ENCODE measurements at places on chromosomes 4 and X. TPM values are rescaled to one million over a fixed set of nuclear protein-coding genes. Genes with fewer than 3 reads are reported as not detected.

ADAM29 gene
- not detected for total RNA-seq

GASK1B gene
- total RNA-seq, result 107 TPM

FGG gene
- total RNA-seq, result not detected

POLA1 gene
- total RNA-seq, result 8.5 TPM

MAML3 gene
- 3.8 TPM for total RNA-seq

NALF2 gene
- 15.9 TPM for total RNA-seq

EGF gene
- total RNA-seq, result 8.4 TPM

TMPRSS11F gene
- total RNA-seq, result not detected

SRPX gene
- 34.8 TPM for total RNA-seq

CD38 gene
- 2.8 TPM for total RNA-seq

ESX1 gene
- total RNA-seq, result not detected

TAF7L gene
- total RNA-seq, result not detected

SPANXN3 gene
- not detected for total RNA-seq

MUC7 gene
- total RNA-seq, result not detected

BRCC3 gene
- total RNA-seq, result 18.8 TPM

HNRNPD gene
- 122 TPM for total RNA-seq

INPP4B gene
- 29.3 TPM for total RNA-seq

GLRA2 gene
- total RNA-seq, result not detected

TIGD2 gene
- 1.7 TPM for total RNA-seq

DDIT4L gene
- total RNA-seq, result 0.30 TPM

AREG gene
- 17.7 TPM for total RNA-seq

PCYT1B gene
- not detected for total RNA-seq

SSX3 gene
- total RNA-seq, result not detected

PCDH10 gene
- total RNA-seq, result not detected

MAGEB2 gene
- total RNA-seq, result not detected

VSIG1 gene
- 0.09 TPM for total RNA-seq

CT45A2 gene
- not detected for total RNA-seq

SPIN4 gene
- 0.28 TPM for total RNA-seq

LRAT gene
- total RNA-seq, result not detected

FGD1 gene
- 5.4 TPM for total RNA-seq

ATP1B4 gene
- total RNA-seq, result 0.35 TPM

CXCL13 gene
- not detected for total RNA-seq

STK32B gene
- total RNA-seq, result 0.50 TPM

PPARGC1A gene
- total RNA-seq, result 138 TPM

SLC10A3 gene
- 12.4 TPM for total RNA-seq

KLKB1 gene
- 1.9 TPM for total RNA-seq

GPM6B gene
- total RNA-seq, result 3.0 TPM

GUCY1A1 gene
- 45.0 TPM for total RNA-seq

FGFR3 gene
- 5.3 TPM for total RNA-seq

IRS4 gene
- not detected for total RNA-seq

HELT gene
- not detected for total RNA-seq

CLDN22 gene
- total RNA-seq, result not detected
